ENCODE measurements at places on chromosomes 6 and 20. TPM values are rescaled to one million over a fixed set of nuclear protein-coding genes. Genes with fewer than 3 reads are reported as not detected.

GRCh38 chr20:49851231-49851705, 38.6 kb downstream of the SLC9A8 start:
- no peak for DNase-seq

GRCh38 chr6:16136621-16137450, 8.0 kb downstream of the MYLIP start:
- peak; percentile 13 for DNase-seq

GRCh38 chr6:2947445-2947844, 23.9 kb downstream of the SERPINB6 start:
- DNase-seq = no peak

DNA sequence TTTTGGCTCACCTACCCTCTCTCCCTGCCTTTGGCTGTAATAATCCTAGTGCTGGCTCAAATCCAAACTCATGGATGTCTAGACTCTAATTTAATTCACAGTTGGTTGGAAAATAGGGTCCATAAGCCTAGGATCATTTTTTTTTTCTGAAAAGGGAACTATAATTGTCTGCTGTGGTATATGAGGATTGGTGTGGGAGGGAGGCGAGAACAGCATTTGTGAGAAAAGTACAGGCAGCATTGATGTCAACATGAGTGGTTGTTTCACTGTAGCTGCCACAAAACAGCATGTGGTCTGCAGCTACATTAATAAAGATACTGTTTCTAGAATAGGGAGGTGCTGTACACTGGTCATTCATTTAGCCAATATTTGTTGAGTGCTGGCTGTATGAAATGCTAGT, 18.6 kb upstream of the POLR1H start:
- DNase-seq = no peak

- DNase-seq = no peak
These were observed 4.1 kb downstream of the LINC00237 start for GRCh38 chr20:21101932-21102575.

Gene INSM1
- 1.5 TPM for total RNA-seq

Gene SLC22A3
- 50.2 TPM for total RNA-seq

Gene GATA5
- 1.3 TPM for total RNA-seq

All from prostate gland (tissue), 2 donors.